Activated naive CD4-positive, alpha-beta T cell treated with anti-CD3 and anti-CD28 coated beads, Interleukin-2, amount 10 ng/mL, durations not matched to agents 7 days and 5 days (primary cell): ENCODE measurements at places on chromosomes 3 and 15.
A peak's percentile ranks its signal among the peaks of the same experiment; 100 is the strongest.

GRCh38 chr3:5005367-5005766, 26.1 kb downstream of the BHLHE40 start:
- DNase-seq = no peak

- no peak for DNase-seq
These were observed 46.9 kb downstream of the FAM43A start for GRCh38 chr3:194732617-194733016.

- no peak for DNase-seq
These were observed 91.2 kb downstream of the EDEM1 start for GRCh38 chr3:5278666-5279065.

GRCh38 chr3:140377644-140378043, 300.2 kb upstream of the TRIM42 start:
- no peak for DNase-seq

GRCh38 chr3:57169872-57170623, 4.9 kb upstream of the IL17RD start:
- DNase-seq = peak; percentile 75
